Right cardiac atrium (tissue), 5 donors: ENCODE measurements at places on chromosomes 16 and 17.

GRCh38 chr17:28563475-28563874, 7.8 kb downstream of the PIGS start:
- DNase-seq, result no peak

DNA sequence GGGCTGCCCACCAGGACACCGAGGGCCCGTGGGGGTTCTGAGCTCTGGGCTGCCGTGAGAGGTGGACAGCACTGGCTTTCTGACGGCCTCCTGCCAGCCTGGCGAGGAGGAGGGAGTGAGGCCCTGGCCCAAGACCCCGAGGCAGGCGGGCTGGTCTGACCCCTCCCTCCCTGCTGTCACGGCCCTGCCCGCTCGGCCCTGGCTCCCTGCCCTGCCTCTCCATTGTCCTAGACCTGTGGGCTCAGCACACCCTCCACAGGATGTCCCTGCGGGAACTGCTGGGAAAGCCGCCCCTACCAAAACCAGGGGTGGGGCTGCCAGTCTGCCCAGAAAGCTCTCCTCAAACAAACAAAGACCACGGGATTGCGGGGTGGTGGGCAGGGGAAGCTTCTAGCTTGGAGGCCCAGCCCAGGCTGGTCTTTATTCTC, 20.7 kb downstream of the SPNS2 start:
- peak; percentile 90 for DNase-seq

GRCh38 chr17:76449126-76449525, 3.8 kb downstream of the UBE2O start:
- DNase-seq, result no peak

- DNase-seq, result no peak
These were observed 10.9 kb downstream of the ACLY start for GRCh38 chr17:41907633-41908539.

- DNase-seq, result no peak
These were observed 1509.2 kb downstream of the CDH11 start for GRCh38 chr16:63612462-63613227.

DNA sequence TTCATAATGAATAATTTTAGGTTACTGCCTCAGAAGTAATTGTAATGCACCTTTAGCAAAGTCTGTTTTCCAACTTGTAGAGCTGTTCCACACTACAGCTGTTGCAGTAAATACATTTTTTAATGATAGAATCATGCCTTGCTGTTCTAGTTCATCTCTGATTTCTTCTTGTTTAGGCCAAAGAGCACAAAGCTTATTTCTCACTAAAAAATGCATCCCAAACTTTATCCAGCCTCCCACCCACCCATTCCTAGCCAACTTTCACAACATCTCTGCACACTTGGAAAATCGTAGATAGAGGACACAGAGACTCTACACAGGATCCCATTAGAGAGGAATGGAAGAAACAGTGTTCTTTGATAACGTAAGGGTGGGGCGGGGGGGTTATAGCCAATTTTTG, 252.2 kb upstream of the DYNLRB2 start:
- no peak for DNase-seq

DNA sequence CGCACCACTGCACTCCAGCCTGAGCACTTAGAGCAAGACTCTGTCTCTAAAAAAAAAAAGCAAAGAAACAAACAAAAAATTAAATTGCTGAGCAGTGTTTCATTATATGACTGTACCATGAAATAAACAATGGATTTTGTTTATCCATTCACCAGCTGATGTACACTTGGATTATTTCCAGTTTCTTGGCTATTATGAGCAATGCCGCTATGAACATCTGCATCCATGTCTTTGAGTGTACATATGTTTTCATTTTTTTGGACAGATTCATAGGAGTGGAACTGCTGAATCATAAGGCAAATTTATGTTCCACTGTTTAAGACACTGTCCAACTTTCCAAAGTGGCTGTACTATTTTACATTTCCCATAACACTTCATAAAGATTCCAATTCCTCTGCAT, 8.0 kb downstream of the RNF157 start:
- DNase-seq, result no peak

GRCh38 chr17:31433091-31433790, 41.8 kb downstream of the RAB11FIP4 start:
- no peak for DNase-seq

DNA sequence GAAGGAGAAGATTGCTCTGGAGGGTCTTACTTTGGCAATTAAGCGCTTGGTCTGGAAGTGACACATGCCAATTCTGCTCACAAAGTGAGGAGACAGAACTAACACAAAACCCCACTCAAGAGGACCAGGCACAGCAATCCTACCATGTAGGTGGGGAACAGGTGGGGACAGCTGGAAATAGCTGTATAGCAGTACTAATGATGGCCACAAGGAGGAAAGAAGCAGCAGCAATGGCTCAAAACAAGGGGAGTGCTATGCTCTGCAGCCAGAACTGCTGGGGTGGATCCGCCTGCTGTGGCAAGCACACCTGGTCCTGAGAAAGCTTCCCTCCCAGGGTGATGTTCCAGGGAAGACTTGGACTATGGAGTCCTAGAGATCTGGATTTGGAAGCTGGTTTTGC, 17.0 kb upstream of the TMEM132E start:
- no peak for DNase-seq

DNA sequence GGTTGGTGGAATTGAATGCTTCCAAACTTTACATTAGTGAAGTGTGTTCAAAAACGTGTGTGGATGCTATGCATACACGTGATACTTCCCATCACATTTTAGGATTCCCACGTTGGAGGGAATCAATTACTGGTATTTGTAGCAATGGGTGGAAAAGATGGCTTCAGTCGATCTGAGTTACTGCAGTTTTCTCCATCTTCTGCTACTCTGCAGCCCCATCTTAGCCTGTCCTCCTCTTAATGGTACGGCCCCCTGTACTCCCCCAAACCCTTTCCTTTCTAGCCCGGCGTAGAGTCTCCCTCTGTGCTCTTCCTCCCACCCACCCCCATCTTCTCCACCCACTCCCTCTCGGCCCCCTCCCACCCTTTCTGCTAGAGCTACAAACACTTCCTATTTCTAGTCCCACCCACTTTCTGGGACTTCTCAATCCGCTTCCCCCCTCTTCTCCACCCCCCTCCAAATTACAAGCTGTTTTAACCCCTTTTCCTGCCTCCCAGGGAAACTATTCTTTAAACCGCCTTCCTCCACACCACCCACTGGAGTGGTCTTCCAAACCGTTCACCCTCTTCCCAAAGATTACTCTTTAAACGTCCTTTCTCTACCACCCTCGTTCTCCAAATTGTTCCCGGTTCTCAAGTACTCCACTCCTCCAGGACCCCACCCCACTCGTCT, 1.1 kb downstream of the CHTF8 start:
- no peak for DNase-seq

DNA sequence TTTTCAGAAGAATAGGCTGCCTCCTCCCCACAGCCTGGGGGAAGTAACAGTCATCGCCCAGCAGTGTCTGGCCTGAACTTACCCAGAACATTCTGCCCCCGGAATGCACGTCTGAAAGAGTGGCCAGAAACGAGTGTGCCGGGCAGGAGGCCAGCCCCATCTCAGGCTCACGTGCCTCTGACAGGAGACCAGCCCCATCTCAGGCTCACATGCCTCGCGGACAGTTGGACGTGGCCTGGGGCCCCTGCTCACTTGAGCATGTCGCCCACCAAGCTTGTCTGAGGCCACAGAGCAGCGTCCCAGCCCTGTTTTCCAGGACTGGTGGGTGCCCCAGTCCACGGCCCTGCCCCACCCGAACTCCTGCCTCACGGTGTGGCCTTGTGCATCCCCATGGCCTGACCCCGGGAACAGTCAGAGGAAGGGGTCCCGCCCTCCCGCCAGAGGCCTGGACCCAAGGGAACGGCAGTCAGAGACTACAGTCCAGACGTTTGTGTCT, 16.3 kb upstream of the CDH15 start:
- DNase-seq, result peak; percentile 88

DNA sequence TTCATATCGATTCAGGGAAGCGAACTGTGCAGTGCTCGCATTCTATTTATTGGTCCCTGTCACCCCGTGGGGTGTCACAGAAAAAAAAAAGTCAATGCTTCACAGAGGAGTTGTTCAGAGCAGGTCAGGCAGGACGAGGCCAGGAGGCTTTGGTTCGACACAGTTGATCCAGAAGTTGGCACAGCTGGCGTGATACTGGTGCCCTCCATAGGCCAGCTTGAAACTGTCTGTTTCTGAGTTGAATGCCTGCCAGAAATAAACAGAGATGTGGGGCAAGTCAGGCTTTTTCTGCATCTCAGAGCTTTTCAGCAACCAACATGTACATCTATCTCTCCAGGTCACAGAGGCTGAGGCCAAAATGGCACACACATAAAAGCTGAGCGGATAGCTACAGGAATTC, 29.1 kb downstream of the DUSP14 start:
- DNase-seq, result no peak

DNA sequence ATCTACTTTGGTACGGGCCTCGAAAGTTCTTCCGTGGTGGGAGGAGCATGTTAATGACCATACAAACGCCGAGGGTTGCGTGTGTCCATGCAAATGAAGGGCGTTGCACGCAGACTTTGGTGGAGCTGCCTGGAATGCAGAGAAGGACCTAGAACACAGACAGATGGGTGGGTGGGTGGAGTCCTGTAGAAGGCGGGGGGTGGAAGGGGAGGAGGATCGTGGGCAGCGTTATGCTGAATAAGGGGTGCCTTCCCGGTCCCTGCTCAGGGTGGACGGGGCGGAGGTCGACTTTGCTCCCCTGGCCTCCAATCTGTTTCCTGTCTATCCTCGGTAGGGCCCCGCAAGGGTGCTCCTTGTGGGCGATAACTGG, 795 bp upstream of the PAQR4 start:
- no peak for DNase-seq

- no peak for DNase-seq
These were observed 478.5 kb upstream of the SALL1 start for GRCh38 chr16:51629576-51629975.

DNA sequence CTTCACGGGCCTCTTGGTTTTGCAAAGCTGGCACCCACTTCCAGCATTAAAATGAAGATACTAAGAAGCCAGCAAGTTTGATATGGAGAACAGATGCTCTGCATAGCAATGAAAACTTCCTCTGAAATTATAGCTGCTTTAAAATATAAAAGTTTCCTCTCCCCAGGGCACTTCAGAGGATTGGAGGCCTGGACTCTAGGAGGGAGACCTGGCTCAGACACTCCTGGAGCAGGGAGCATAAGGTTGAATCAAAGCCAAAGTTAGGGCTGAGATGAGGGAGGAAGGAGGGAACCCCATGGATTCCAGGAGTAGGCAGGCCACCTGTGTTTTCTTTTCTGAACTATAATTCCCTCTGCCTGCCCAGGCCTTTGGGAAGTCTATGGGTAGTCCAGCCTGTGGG, 176.0 kb upstream of the RPL38 start:
- DNase-seq, result no peak

- no peak for DNase-seq
These were observed 1.7 kb downstream of the FZD2 start for GRCh38 chr17:44558710-44559633.

DNA sequence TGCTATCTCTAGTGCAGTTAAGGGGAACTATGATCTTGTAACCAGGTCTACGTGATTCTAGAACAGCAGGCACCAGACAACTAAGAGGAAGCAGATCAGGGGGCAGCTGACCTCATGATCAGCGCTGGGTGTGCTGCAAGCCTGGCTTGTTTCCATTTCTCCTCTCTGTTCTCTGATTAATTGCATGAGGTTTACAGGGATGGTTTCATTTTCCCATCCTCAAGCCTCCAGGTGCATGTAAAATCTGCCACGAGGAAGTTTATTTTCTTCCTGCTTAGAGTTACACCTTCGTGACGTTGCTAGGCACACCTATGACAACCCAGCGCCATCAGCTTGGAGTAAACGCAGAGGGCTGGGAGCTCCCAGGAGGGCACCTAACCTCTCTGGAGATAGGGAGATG, 4.3 kb upstream of the NUPR1 start:
- DNase-seq, result no peak

- no peak for DNase-seq
These were observed 63.6 kb downstream of the NUP93 start for GRCh38 chr16:56793492-56793891.

- DNase-seq, result peak; percentile 28
These were observed 3.2 kb upstream of the ASB16 start for GRCh38 chr17:44167181-44167861.

DNA sequence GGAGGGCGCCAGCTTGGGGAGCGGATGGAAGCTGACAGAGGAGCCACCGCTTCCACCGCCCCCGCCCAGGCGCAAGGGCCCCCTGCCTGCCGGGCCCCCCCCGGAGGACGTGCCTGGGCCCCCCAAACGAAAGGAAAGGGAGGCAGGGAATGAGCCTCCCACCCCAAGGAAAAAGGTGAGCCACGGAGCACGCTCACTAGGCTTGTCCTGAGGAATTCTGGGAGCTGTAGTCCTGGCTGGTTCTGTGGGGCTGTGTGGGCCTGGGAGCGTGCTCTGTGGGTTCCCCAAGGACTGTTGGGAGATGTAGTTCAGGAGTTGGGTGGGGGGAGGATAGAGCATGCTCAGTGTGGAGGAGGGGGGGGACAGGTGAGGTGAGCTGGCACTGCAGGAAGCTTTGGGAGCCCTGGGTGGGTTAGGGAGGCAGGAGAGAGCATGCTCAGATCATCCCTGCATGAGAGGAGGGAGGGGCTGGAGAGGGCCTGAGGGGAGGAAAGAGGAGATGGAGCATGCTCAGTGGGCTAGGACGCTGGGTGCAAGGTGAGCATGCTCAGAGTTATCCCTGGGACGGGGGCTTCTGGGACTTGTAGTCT, 4.5 kb downstream of the FBXL19 start:
- peak; percentile 70 for DNase-seq

GRCh38 chr17:77909816-77910215, 48.7 kb upstream of the TNRC6C start:
- peak; percentile 14 for DNase-seq

DNA sequence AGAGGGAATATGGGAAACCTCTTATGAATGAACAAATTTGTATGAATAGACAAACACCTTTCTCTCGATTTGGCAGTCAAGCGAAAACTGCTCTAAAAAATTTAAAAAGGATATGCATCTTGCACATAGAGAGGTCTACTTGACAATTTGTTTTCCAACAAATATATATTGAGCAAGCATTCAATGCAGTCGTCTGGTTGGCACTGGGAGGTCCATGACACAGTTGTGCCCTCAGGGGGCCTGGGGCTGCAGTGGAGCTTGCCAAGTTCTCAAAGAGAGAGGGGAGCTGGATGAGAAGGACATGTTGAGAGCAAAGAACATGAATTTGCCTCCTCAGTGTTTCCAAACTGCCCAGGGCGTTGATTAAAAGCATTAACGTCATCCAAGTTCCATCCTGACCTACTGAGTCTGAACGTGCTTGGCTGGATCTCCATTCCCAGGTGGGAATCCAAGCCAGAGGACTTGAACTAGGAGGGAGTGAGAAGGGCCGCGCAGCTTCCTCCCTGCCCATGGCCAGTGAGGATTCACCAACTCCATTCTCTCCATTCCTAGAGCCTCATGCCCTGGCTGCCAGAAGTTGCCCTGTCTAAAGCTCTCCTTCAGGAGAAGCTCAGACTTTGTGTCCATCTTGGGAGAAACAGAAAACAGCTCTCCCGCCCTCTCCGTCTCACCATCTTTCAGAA, 24.5 kb downstream of the TBX2 start:
- DNase-seq, result no peak

- DNase-seq, result no peak
These were observed 78.7 kb downstream of the CRISPLD2 start for GRCh38 chr16:84898447-84898846.

- DNase-seq, result peak; percentile 67
These were observed 502 bp downstream of the FAAP100 start for GRCh38 chr17:81551458-81552243.
